ENCODE measurements at places on chromosomes 5 and 9. TPM values are rescaled to one million over a fixed set of nuclear protein-coding genes. Genes with fewer than 3 reads are reported as not detected.

GRCh38 chr9:6024035-6024554 is 8.7 kb upstream of the RANBP6 start:
- H3K4me3 ChIP-seq = no peak overlapping the region
- peaks cover 6% of the 10 kb centered on the region for H3K27me3 ChIP-seq
- no peak for ATAC-seq
- H3K36me3 ChIP-seq = no peaks in the 10 kb centered on the region
- H3K4me1 ChIP-seq = no peaks in the 10 kb centered on the region
- no peak overlapping the region for H3K27ac ChIP-seq

DNA sequence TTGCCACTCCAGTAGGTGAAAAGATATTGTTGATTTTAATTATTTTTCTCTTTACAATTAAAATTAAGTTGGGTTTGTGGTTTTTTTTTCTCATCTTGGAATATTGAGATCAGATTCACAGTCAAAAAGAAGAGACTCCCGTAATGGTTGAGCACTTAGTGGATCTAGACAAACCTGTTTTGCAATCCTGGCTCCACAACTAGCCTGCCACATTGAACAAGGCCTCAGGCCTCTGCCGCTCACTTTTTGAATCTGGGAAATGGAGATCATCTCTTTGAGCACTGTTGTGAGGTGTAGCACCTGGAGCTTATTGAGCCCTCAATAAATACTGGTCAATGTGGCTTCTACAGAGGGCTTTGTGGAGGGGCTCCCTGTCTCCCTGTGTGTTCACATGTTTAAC is 37.1 kb upstream of the RARS1 start:
- H3K4me3 ChIP-seq = no peak overlapping the region
- no peaks in the 10 kb centered on the region for H3K4me1 ChIP-seq
- ATAC-seq = no peak

The F2RL2 gene
- total RNA-seq = 6.0 TPM

DNA sequence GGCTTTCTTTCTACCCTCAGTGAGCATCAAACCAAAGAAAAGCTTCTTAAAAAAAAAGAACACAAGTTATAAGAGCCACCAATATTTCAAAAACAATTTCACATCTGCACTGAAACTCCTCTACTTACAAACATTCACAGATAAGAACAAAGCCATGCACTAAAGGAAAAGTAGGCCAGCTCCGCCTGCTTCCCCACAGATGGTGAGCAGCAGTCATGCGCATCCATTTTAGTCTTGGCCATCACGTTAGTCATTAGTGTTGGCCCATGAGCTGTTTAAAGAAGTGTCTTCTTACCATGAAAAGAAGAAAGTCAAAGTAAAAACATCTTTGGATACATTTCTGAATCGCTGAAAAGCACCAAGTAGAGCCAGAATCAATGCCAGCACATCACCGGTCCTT is 40.0 kb upstream of the SMIM23 start:
- H3K4me1 ChIP-seq = no peaks in the 10 kb centered on the region
- no peaks in the 10 kb centered on the region for H3K36me3 ChIP-seq

The ITK gene
- total RNA-seq = 0.52 TPM

GRCh38 chr5:172008689-172009141 is 2.3 kb upstream of the FBXW11 start:
- H3K4me3 ChIP-seq = no peak overlapping the region
- no peaks in the 10 kb centered on the region for H3K27me3 ChIP-seq
- ATAC-seq = no peak
- H3K36me3 ChIP-seq = no peaks in the 10 kb centered on the region

All from gastroesophageal sphincter (tissue), 4 donors.